Hippocampal formation (tissue), 2 donors: ENCODE measurements at places on chromosomes 7 and 10.

GRCh38 chr7:153943457-153943856 lies 108.7 kb upstream of the DPP6 start:
- DNase-seq, result peak; percentile 11

- no peak for DNase-seq
These were observed 74.3 kb downstream of the NKX6-2 start for GRCh38 chr10:132711613-132712121.

- no peak for DNase-seq
These were observed 12.9 kb upstream of the STN1 start for GRCh38 chr10:103930881-103931280.

DNA sequence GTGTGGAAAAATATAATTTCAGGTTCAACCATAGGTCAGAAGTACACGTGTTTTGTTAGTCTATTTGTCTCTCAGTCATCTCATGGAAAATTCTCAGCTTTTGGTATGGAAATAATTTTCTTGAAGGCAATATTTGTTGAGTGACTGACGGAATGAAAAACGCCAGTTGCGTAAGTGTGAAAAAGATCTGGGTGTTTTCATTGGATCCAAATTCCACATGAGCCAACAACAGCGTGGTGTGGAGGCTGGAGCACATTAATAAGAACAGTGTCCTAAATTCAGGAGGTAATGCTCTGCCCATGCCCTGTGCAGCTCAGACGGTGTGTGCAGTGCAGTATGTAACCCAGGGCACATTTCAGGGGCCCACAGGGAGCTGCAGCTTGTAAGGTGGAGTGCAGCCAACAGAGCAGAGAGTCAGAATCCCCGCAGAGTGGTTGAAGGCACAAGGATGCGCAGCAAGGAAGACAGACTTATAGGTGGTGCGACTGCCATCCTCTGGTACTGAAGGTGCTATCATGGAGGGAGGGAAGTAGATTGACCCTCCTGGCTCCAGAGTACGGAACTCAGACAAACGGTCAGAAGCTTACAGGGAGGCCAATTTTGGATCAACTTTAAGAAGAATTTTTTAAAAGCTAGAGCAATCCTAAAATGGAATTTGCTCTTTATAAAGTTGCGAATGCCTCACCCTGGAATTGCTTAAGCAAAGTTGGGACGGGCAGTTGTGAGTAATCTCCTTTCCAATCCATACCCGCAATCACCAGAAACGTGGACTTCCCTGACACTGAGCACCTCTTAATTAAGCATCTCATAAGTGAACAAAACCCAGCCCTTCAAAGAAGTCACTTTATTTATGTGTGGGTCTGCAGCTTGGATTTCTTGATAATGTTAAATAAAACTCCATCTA lies 38.0 kb downstream of the EGFR start:
- no peak for DNase-seq

GRCh38 chr10:21531164-21531563 lies 2.9 kb upstream of the MLLT10 start:
- DNase-seq, result no peak

DNA sequence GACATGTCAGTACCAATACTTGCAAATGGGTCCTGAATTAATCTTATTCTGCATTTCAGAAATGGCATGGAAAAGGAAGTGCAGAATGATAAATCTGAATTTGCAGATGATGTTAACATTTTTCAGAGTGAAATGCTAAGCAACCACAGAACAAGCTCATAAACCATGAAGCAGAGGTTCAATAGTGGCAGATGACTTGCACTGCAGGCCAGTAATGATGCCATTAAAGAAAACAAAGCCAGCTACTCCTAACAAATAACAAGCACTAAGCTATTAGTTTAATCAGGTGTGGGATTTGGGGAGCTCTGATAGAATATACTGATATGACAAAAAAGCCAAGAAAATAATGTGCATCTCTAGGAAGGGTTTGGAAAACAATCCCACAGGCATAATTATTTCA lies 85.4 kb downstream of the FAM13C start:
- DNase-seq, result no peak

DNA sequence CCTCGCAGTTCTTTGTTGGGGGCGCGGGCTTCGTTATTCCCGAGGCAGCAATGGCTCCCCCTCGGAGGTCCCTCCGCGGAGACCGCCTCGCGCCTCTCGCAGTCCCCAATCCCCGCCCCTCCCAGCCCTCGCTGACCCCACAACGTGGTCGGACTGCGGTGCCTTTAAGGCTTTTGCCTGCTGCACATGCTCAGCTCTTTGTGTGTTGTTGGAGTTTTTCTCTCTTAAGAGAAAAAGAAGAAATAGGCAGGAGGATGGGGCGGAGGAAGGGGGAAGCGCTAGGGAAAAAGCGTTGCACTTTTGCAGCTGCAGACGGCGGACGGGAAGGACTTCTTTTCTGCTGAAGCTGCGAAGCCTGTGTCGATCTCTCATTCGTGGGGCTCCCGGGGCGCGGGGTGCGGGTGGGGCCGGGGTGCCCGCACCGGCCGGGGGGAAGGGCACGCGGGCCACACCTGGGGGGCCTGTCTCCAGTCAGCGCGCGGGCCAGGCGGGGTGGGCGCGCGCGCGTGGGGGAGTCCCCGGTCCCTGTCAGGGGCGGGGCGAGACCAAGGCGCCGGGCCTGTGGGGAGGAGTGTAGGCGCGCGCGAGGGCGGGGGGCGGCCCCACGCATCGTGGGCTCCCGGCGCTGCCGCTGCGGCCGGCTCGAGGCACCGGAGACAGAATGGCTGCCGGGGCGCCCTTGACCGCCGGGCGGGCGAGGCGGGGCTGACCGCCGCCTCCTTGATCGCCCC lies 445 bp upstream of the ATRNL1 start:
- DNase-seq, result no peak
